ENCODE measurements at places on chromosomes 1 and 21.
A peak's percentile ranks its signal among the peaks of the same experiment; 100 is the strongest.

DNA sequence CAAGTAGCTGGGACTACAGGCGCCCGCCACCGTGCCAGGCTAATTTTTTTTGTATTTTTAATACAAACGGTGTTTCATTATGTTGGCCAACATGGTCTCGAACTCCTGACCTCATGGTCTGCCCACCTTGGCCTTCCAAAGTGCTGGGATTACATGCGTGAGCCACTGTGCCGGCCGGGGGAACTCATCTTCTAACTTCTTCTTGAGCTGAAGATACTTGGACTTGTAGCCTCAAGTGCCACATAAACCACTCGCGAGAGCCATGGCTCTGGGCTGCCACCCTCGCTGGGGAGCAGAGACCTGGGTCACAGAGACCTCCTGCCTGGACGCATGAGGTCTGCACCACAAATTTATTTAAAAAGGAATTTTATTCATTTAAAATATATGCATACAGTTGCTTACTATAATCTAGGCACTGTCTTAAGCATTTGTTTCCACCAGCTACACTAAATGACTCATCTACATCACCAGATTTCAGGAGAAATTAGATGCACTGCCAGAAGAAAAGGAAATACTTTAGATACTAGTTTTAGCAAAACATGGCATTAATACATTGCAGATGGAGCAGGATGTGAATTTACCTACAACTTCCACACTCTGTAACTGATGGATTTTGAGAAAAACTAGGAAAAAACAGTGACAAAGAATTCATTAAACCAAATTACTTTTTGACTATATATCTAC lies 29.9 kb upstream of the PUM1 start:
- DNase-seq, result no peak

DNA sequence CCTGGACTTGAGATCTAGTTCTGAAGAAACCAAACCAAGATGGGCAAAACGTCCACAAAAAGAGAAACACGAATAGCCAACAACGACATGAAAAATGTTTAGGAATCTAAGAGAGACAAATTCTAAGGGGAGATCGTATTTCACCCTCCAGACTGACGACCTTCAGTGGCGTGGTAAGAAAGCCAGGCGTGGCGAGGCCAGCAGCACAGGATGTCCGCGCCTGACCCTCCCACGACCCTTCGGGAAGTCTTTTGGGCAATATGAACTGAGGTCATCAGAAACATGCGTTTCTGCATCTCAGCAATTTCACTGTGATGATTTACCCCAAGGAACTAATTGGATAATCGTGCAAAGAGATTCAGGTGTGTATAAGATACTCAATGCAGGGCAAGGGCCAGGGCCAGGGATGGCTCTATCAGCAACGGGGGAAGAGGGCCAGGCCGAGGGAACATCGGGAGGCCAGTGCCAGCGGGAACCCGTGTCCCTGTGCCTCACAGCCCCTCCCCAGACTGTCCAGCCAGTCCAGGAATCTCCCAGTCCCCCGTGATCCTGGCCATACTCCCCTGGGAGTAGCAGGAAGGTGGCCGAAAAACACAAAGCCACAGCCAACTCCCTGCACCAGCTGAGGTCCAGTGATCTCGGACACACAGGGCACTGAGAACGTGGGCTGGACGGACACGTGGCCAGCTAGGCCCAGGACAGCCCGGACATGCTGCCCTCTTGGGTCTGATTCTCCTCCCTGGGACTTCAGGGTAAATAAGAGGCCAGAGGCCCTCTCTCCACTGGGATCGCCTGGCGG lies 53.6 kb upstream of the ADARB1 start:
- no peak for DNase-seq

GRCh38 chr1:109935451-109935900 lies 24.8 kb downstream of the CSF1 start:
- no peak for DNase-seq

DNA sequence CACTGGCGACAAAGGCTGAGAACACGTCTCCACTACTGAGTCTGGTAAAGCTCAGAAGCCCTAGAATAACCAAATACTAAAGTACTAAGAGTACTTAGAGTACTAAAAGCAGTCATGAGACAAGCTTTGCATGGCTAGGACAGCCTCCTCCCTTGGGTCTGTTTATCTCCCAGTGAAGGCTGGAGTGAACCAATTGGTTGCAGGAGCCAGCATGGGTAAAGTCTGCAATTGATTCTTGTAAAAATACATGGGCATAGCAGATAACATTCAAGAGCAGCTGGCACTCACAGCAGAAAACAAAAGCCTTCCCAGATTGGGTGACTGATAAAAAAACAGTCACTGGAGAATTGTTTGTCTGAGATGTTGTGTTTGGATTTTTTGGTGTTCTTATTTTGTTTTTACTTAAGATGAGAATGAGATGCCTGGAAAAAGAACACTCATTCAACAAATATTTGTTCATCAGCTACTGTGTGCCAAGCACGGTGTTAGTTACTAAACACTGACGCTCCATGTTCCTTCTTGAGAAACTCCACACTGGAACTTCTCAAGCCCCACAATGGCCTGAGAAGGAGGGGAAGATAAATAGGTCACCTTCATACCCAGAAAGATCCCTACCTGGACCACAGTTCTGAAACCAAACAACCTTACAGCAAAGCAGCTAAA lies 3.7 kb downstream of the IRF6 start:
- DNase-seq, result no peak

- DNase-seq, result peak; percentile 4
These were observed 128.0 kb downstream of the ADAMTS1 start for GRCh38 chr21:26717146-26717739.

DNA sequence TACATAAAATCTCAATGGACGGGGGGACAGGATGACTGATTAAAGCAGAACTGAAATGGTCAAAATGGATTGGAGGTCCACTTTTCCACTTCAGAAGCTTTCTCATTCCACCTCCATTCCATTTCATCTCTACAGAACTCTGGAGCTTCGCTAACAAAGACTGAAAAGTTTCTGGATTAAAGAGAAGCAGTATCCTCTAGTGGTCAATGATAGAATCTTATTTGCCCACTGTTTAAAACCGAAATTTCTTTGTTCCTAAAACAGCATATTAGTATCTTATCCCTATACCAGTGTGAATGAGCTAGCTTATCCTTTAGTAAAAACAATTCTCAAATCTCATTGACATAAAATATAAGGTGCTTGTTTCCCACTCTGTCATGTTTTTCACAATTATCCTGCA lies 890.6 kb downstream of the KCNT2 start:
- DNase-seq, result no peak

DNA sequence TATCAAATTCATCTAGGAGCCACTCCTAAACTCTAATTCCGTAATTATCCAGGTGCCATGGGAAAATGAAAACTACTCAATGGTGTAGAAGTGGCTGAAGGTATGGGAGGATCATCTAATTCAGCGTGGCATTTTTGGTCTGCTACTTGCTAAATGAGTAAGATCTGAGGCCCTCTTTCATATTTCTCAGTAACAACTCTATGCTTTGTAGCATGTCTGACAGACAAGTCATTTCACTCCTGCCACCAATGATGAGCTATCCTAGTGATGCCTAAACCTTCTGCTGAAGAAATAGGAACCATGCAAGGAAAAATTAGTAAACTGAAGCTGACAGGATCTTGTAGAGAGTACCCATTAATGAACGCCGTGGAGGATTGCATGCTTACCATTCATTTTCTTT lies 145.3 kb downstream of the NTNG1 start:
- no peak for DNase-seq

DNA sequence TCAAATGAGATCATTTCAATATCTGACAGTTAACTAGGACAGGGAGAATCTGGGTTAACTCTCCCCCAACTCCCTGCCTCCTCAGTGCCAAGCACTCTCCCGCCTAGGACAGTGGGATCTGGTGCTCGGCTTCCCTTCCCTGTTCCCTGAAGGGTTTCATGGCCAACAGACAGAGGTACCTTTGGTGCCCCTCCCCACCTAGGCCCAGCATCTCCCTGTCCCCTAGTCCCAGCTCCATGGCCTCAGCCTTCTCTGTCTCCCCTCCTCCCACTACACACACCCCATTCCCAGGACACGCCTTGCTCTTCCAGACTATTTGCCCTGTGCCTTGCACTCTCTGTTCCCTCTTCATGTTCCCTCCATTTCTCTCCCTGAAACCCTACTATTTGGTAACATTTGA lies 77.1 kb downstream of the CD247 start:
- no peak for DNase-seq

DNA sequence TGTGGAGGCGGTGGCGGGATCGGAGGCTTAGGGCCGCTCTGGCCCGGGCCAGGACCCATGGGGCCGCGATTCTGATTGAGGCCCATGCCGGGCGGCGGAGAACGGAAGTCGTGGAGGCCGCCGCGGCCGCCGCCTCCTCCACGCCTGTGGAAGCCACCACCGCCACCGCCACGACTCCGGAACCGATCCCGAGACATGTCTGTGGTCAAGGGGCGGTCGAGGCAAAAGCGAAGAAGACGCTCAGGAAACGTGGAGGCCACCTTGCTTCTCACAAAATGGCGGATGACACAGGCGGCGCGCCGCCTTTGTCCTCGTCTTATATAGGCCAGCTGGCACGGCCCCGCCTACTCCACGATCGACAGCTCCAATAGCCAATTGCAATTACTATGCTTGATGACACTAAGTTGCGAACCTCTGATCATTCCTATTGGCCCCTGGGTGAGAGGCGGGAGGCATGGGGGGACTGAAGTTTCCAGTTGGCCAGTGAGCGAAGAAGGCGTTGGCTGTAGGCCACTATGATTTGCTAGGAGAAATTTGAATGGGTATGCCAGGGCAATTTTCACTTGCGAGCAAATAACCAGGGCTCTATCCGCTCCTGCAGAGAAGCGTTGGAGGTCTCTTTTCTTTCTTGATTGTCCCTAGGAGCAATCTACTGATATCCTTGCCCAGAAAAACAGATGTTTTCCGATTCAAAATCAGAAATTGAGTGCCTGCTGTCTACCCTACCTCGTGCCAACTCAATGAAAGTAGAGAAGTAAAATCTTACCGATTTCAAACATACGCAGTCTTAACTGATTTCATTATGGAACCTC lies at the start of gene SFPQ:
Gene SFPQ (minus strand): TSS at position 293 of the 812 bp plus-strand sequence. CDS start 96 bp downstream, at position 197.
- peak; percentile 97 for DNase-seq

GRCh38 chr1:24841593-24841992 lies 88.5 kb downstream of the RUNX3 start:
- DNase-seq, result no peak

DNA sequence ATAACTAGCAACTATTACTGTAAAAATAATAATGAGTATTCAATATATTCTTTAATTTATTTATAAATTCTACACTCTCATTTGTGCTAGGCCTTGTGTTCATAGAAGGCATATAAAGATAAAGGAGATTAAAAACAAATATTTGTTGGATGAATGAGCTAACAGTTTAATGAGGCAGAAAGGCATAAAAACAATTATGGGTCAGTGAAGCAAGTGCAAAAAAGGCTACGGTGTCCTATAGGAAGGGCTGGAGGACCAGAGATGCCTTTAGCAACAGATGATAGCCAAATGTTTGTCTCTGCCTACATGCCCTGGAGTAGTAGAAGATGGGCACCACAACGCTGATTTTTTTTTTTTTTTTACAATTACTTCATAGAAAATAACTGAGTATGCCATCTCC lies 45.7 kb downstream of the PTGS2 start:
- DNase-seq, result no peak

GRCh38 chr1:9894115-9894514 lies 16.0 kb downstream of the CTNNBIP1 start:
- no peak for DNase-seq

DNA sequence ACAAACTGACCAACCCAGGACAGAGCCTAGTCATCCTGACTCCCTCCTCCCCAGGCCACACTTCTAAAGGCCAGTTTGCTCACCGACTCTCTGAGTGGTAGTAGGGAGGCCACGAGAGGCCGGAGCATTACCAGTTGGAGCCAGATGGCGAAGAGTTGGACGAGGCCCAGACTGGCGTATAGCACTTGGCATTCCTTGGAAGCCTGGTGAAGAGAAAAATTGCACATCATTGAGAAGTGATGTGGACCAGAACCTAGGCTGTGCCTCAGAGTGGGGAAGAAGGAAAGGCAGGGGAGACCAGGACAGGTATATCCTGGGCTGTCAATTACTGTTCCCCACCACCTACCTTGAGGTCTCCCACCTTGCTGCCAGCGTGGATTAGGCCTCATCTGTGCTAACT lies 12.2 kb downstream of the PABPC4 start:
- no peak for DNase-seq

- no peak for DNase-seq
These were observed 4.0 kb downstream of the FTCD start for GRCh38 chr21:46151261-46151988.

DNA sequence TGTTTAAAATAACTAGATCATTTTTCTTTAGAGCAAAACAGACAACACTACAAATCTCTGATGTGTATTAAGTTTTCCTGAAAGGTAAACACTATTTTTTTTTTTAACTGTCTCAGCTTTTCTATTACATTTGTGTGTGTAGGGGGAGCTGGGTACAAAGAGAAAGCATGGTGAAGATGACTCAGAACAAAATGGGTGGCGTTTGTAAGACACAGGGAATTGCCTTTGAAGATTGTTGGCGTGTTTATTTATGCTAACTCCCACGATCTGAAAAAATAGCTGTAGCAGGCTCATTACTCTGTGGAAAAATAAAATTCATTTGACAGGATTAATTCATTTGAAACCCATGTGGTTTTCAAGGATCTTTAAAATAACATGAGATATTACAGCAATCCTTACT lies 285.1 kb downstream of the RYR2 start:
- no peak for DNase-seq

- DNase-seq, result peak; percentile 28
These were observed 47.7 kb upstream of the RHOU start for GRCh38 chr1:228687587-228687986.

GRCh38 chr1:21257431-21258135 lies 32.7 kb downstream of the ECE1 start:
- DNase-seq, result no peak

GRCh38 chr1:22018583-22019559 lies 17.4 kb downstream of the CELA3A start:
- DNase-seq, result peak; percentile 91

GRCh38 chr1:36279110-36279788 lies 26.9 kb upstream of the SH3D21 start:
- no peak for DNase-seq

Measured in suppressor macrophage (primary cell).